T-helper 2 cell treated with Interferon-gamma antibody and Interleukin-4, amounts not matched to agents 5 μg/mL and 100 μg/mL, for 36 hours (primary cell): ENCODE measurements at places on chromosomes 3 and 15.

- H3K4me3 ChIP-seq, result no peak overlapping the region
- no peaks in the 10 kb centered on the region for H3K36me3 ChIP-seq
Observed at GRCh38 chr15:81373176-81373575, 837 bp downstream of the TMC3 start.

DNA sequence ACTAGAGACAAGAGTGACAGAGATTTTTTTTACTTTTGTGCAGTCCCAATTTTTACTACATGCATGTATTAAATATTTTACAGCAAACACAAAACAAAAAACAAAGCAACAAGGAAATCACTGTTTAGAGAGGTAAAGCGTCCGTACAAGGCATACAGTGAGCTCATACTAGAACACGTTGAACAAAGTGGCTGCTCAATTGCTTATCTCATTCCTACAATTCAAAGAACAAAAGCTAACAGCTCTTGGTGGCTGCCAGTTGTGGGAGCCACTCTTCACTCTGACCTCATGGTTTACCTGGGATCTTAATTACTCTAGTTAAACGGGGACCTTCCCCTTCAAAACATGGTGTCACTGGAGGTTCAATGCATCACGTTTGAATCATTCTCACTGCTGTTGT, 7.6 kb upstream of the ARHGEF26 start:
- H3K27ac ChIP-seq, result no peak overlapping the region
- no peaks in the 10 kb centered on the region for H3K4me1 ChIP-seq
- H3K4me3 ChIP-seq, result no peak overlapping the region
- DNase-seq, result no peak
- peaks cover 23% of the 10 kb centered on the region for H3K27me3 ChIP-seq
- no peaks in the 10 kb centered on the region for H3K36me3 ChIP-seq

DNA sequence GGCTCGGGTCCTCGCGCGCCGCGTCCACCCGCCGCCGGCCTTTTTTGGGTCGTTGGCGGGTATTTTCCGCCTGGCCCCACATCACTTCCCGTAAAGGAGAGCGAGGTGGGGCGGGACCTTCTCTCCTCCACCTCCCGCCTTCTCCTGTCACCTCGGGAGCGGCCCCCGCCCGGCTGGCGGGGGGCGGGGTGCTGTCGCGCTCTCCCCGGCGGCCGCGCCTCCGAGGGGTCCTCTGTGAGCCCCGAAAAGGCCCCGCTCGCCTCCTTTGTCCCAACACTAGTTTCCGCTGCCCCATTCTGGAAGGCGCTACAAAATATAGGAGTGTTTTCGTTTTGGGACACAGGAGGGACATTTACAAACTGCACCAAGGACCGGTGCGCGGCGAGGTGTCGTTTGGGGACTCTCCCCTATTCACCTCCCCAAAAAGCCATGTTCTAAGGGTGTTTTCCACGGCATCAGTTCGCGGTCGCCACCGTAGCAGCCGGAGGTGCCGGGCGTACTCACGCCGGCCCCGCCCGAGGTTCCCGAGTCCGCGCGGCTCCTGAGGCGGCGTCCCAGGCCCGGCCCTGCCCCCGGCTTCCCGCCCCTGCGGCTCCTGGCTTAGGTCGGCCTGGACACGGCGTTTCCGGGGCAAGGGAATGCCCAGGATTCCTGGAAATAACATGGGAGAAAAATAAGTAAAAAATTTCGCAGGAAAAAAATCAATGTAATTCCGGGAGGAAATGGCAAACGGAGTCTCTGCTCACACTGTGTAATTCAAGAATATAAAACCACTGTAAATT, at the start of gene RAB27A:
Gene RAB27A, minus strand, starts transcription at position 68 of the 782 bp plus-strand sequence. CDS start 54,879 bp downstream, outside the sequence.
- peak; percentile 84 for DNase-seq
- peak within 1 kb of the TSS; percentile 92 for H3K27ac ChIP-seq
- H3K36me3 ChIP-seq, result peaks cover 29% of the 10 kb centered on the region
- peak within 1 kb of the TSS; percentile 88 for H3K4me3 ChIP-seq
- H3K27me3 ChIP-seq, result no peaks in the 10 kb centered on the region

DNA sequence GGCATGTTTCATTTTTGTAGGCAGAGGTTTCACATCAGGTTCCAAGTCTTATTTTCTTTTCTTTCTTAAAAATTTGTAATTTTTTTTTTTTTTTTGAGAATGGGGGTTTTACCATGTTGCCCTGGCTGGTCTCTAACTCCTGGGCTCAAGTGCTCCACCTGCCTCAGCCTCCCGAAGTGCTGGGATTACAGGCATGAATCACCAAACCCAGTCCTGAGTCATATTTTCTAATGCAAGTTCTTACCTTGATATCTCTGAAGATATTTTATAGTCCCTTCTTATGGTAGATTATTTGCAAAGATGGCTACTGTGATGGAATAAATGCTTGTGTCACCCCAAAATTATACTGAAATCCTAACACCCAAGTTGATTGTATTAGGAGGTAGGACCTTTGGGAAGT, 63.8 kb downstream of the SLC9A9 start:
- no peaks in the 10 kb centered on the region for H3K27me3 ChIP-seq
- no peaks in the 10 kb centered on the region for H3K4me1 ChIP-seq
- no peak for DNase-seq
- no peaks in the 10 kb centered on the region for H3K36me3 ChIP-seq

- H3K27me3 ChIP-seq, result peaks cover 4% of the 10 kb centered on the region
- no peaks in the 10 kb centered on the region for H3K36me3 ChIP-seq
- H3K4me3 ChIP-seq, result no peak overlapping the region
- no peak overlapping the region for H3K27ac ChIP-seq
- no peaks in the 10 kb centered on the region for H3K4me1 ChIP-seq
- DNase-seq, result no peak
Observed at GRCh38 chr3:151925876-151926275, 52.4 kb downstream of the SUCNR1 start.

GRCh38 chr15:42085721-42086120, 8.6 kb downstream of the PLA2G4D start:
- H3K27ac ChIP-seq, result no peak overlapping the region
- peaks cover 6% of the 10 kb centered on the region for H3K27me3 ChIP-seq
- peaks cover 1% of the 10 kb centered on the region for H3K4me1 ChIP-seq
- H3K4me3 ChIP-seq, result no peak overlapping the region
- no peak for DNase-seq
- H3K36me3 ChIP-seq, result no peaks in the 10 kb centered on the region

DNA sequence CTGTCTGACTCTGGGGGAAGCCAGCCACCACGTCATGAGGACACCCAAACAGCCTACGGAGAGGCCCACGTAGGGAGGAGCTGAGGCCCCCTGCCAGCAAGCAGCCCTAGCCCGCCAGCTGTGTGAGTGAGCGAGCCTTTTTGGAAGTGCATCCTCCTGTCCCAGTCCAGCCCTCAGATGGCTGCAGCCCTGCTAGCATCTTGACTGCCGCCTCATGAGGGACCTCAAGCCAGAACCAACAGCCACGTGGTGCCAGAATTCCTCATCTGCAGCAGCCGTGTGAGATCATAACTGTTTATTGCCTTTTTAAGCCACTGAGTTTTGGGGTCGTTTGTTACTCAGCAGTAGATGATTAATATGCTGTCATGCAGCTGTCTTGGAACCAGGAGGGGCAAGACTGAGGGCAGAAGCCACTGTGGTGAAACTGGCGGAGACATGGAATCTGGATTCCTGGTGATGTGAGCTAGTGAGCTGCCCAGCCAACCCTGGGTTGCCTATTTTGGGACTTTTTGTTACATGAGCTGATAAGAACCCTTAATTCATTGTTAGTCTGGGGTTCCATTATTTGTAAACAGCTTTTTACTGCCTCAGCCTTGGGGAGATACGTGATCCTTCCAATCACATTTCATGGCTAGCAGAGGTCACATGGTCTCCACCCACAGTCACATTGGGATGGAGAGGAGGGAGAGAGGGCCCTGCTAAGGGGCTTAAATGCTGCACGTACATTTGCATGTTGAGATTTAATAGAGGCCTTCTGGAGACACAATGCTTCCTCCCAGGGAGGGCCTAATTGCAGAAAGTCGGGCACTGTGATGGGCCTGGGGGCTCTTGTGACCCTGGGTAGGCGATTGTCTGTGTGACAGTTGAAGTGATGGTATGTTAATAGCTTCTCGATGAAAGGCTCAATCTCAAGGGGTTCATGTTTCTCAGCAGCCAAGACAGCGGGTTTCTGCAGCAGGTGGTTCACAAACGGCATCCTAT, 73.8 kb downstream of the RPLP1 start:
- no peaks in the 10 kb centered on the region for H3K36me3 ChIP-seq
- no peak for DNase-seq
- peaks cover 2% of the 10 kb centered on the region for H3K4me1 ChIP-seq
- peaks cover 11% of the 10 kb centered on the region for H3K27me3 ChIP-seq
- no peak overlapping the region for H3K4me3 ChIP-seq

GRCh38 chr3:140933109-140933508, 8.5 kb upstream of the SLC25A36 start:
- no peak overlapping the region for H3K27ac ChIP-seq
- H3K36me3 ChIP-seq, result no peaks in the 10 kb centered on the region
- DNase-seq, result no peak

DNA sequence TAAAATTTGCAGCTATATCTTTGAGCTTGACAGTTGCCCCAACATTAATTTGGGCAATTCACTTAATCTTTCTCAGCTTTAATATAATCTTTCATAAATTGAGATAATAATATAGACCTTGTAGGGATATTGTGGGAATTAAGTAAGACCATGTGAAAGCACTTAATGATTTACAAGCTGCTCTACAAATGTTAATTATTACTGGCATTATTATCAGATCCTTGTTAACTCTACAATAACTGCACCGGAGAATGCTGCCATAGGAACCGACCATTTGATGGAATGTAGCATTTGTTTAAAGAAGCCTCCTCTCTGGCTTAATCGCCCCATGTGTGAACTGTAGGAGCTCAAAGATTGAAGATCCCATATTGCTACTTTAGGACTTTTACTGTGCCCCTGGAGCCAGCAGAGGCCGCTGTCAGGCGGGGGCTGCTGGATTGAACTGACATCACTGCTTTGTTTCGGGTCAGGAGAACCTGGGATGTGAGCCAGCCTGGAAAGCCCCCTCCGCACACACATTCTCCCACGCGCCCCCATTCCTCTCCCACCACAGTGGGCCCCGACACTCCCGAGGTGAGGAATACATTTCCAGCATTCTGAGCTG, 154.2 kb upstream of the TNIK start:
- H3K27me3 ChIP-seq, result peaks cover 32% of the 10 kb centered on the region
- no peaks in the 10 kb centered on the region for H3K36me3 ChIP-seq
- no peak overlapping the region for H3K27ac ChIP-seq
- no peaks in the 10 kb centered on the region for H3K4me1 ChIP-seq
- no peak overlapping the region for H3K4me3 ChIP-seq
- DNase-seq, result no peak

DNA sequence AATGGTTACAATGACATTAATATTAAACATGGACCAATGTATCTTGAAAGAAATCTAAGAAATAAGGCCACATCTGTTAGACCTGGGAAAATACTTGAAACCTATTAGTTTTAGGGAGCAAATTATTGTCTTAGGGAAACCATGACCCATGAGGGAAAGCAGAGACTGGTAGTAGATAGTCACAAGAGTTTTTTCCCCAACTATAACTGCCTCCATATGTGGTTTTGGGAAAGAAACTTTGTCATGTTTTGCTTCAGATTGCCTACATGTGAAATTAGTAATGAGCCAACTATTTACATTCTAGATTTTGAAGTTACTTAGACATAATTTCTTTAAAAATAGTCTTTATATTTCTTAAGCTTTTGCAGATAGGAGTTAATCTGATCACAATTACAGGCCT, 474.9 kb downstream of the ROBO2 start:
- no peak overlapping the region for H3K27ac ChIP-seq
- no peak overlapping the region for H3K4me3 ChIP-seq
- H3K27me3 ChIP-seq, result no peaks in the 10 kb centered on the region
- no peak for DNase-seq

GRCh38 chr3:51966486-51966885, 768 bp downstream of the PCBP4 start:
- DNase-seq, result no peak
- peaks cover 3% of the 10 kb centered on the region for H3K36me3 ChIP-seq
- H3K4me3 ChIP-seq, result peak overlapping the region; percentile 82
- peak overlapping the region; percentile 59 for H3K27ac ChIP-seq
- peaks cover 2% of the 10 kb centered on the region for H3K27me3 ChIP-seq

DNA sequence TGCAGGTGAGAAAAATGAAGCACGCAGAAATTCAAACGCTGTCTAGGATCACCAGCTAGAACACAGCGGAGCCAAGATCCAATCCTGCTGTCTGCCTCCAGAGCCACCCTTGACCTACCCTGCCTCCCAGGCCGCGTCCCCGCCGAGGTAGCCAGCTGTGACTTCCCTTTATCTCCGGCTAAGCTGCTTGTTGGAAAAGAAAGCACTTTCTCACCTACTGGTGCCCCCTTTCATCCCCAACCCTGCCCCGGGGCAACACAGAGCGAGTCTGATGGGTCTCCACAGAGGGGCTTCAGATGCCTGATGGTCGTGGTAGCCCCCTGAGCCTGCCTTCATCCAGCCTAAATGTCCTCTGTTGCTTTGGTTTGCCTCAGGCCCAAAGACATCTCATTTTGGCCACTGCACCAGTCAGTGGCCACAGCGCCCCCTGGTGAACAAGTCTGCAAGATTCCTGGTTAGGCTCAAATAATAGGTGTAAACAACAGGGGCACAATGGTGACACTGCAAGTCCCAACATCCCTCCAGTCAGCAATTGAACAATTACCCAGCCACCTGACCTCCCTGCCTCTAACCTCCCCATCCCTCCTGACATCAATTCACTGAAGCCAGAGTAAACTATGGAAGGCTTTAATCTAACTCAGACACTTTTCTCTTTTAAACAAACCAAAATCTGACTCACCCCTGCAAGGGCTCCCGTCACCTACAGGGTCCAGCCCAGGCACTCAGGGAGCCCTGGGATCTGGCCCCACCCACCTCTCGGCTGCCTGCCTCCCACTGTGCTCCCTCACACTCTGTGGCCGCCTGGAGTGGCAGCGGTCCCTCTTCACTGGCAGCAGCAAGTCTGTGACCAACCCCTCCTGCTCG, 27.3 kb upstream of the BCL2L10 start:
- H3K27me3 ChIP-seq, result no peaks in the 10 kb centered on the region
- peak; percentile 53 for DNase-seq
- H3K36me3 ChIP-seq, result peaks cover 25% of the 10 kb centered on the region

DNA sequence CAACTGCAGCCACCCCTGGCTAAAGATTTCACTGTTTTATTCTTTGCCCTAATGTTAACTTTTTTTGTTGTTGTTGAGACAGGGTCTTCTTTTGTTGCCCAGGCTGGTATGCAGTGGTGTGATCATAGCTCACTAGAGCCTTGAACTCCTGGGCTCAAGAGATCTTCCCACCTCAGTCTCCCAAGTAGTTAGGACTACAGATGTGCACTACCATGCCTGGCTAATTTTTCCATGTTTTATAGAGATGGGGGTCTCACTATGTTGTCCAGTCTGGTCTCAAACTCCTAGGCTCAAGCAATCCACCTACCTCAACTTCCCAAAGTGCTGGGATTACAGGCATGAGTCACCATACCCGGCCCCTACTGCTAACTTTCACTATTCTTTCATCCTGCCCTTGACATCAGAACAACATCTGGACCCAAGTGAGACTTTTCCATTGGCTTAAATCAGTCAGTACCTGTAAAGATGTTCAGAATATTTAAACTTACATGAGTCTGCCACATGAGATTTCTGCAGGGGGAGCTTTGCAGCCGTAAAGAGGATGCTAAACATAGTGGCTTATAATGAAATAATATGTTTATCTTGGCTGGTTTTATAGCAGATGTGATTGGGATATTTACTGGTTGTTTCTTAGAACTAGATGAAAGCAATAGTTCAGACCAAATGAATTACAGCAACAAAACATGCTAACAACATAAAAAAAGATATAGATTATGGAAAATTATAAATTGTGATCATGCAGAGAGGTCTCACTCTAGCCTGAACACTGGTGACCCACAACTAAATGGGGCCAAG, 73.6 kb downstream of the HMG20A start:
- DNase-seq, result no peak
- H3K4me3 ChIP-seq, result no peak overlapping the region
- H3K27me3 ChIP-seq, result no peaks in the 10 kb centered on the region
